IMR-90 (cell line): ENCODE measurements at places on chromosomes 2 and 18. TPM values are rescaled to one million over a fixed set of nuclear protein-coding genes. Genes with fewer than 3 reads are reported as not detected.

The WIPF1 gene
- 2.7 and 3.3 TPM in 2 replicates for total RNA-seq

The ATOH8 gene
- 7.8 and 7.9 TPM in 2 replicates for total RNA-seq

The NPPC gene
- total RNA-seq = 0.28 and 0.36 TPM in 2 replicates

The ASAP2 gene
- total RNA-seq = 19.7 and 26.9 TPM in 2 replicates

The GAREM2 gene
- 0.28 and 0.36 TPM in 2 replicates for total RNA-seq

The C2orf72 gene
- 0.18 TPM in 1 of 2 replicates, not detected in the other for total RNA-seq

The UGT1A5 gene
- not detected in 2 replicates for total RNA-seq

The SLC19A3 gene
- under 0.01 TPM in 1 of 2 replicates, not detected in the other for total RNA-seq

The IL36RN gene
- total RNA-seq = not detected in 2 replicates

The FN1 gene
- total RNA-seq = 7,693 and 8,243 TPM in 2 replicates

The SLC38A11 gene
- total RNA-seq = under 0.01 and 0.18 TPM in 2 replicates

The C1GALT1C1L gene
- total RNA-seq = 0.28 and 0.36 TPM in 2 replicates

The XRCC5 gene
- 352 and 509 TPM in 2 replicates for total RNA-seq

The ALMS1 gene
- 20.8 and 30.8 TPM in 2 replicates for total RNA-seq

The GKN1 gene
- not detected in 2 replicates for total RNA-seq

The ING5 gene
- 16.7 and 38.9 TPM in 2 replicates for total RNA-seq

The COLEC12 gene
- total RNA-seq = 1.7 and 2.3 TPM in 2 replicates

The MFSD2B gene
- not detected in 2 replicates for total RNA-seq

The PMAIP1 gene
- total RNA-seq = 14.0 and 26.9 TPM in 2 replicates

The SUMO1 gene
- 90.0 and 158 TPM in 2 replicates for total RNA-seq

The GPR45 gene
- not detected in 2 replicates for total RNA-seq

The DNAH6 gene
- total RNA-seq = under 0.01 TPM in 2 replicates

The COL3A1 gene
- total RNA-seq = 408 and 411 TPM in 2 replicates

The TSN gene
- total RNA-seq = 56.3 and 57.5 TPM in 2 replicates

The TCF23 gene
- total RNA-seq = not detected in 2 replicates

The FAM228A gene
- not detected in 2 replicates for total RNA-seq

The RIT2 gene
- not detected in 2 replicates for total RNA-seq

The PPP1R1C gene
- 0.28 and 0.36 TPM in 2 replicates for total RNA-seq

The NR4A2 gene
- total RNA-seq = 0.72 and 2.8 TPM in 2 replicates
